ENCODE measurements at places on chromosomes 11 and 22. TPM values are rescaled to one million over a fixed set of nuclear protein-coding genes. Genes with fewer than 3 reads are reported as not detected.

Gene APOBEC3B
- 0.37 TPM for total RNA-seq

Gene PLEKHB1
- total RNA-seq: 0.85 TPM

Gene RGL4
- total RNA-seq: not detected

Gene OR52N4
- total RNA-seq: not detected

Gene RAPSN
- 0.18 TPM for total RNA-seq

Gene ADM2
- 2.4 TPM for total RNA-seq

Gene NAALAD2
- 0.14 TPM for total RNA-seq

Gene F2
- 0.18 TPM for total RNA-seq

Gene SEZ6L
- total RNA-seq: not detected

Gene SPDYC
- total RNA-seq: not detected

Gene RFPL3
- not detected for total RNA-seq

Gene CPSF7
- total RNA-seq: 8.1 TPM

Gene OR5AK2
- total RNA-seq: not detected

Gene MYOD1
- total RNA-seq: not detected

Gene NAV2
- total RNA-seq: 4.1 TPM

Gene APLP2
- 507 TPM for total RNA-seq

Gene ROM1
- 5.5 TPM for total RNA-seq

Gene GLB1L3
- total RNA-seq: not detected

Gene YAP1
- 114 TPM for total RNA-seq

Gene AMOTL1
- 49.5 TPM for total RNA-seq

Gene KCNK4
- not detected for total RNA-seq

All from smooth muscle cell of bladder (primary cell).